ENCODE measurements at places on chromosomes 1 and 21. TPM values are rescaled to one million over a fixed set of nuclear protein-coding genes. Genes with fewer than 3 reads are reported as not detected.

Gene SMIM34
- 0.29 TPM for total RNA-seq

DNA sequence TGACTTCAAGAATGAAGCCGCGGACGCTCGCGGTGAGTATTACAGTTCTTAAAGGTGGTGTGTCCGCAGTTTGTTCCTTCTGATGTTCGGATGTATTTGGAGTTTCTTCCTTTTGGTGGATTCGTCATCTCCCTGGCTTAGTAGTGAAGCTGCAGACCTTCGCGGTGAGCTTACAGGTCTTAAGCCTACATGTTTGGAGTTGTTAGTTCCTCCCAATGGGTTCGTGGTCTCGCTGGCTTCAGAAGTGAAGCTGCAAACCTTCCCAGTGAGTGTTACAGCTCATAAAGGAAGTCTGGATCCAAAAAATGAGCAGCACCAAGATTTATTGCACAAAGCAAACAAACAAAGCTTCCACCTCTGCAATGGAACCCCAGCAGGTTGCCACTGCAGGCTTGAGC, 14.7 kb downstream of the LDLRAD1 start:
- DNase-seq = no peak

DNA sequence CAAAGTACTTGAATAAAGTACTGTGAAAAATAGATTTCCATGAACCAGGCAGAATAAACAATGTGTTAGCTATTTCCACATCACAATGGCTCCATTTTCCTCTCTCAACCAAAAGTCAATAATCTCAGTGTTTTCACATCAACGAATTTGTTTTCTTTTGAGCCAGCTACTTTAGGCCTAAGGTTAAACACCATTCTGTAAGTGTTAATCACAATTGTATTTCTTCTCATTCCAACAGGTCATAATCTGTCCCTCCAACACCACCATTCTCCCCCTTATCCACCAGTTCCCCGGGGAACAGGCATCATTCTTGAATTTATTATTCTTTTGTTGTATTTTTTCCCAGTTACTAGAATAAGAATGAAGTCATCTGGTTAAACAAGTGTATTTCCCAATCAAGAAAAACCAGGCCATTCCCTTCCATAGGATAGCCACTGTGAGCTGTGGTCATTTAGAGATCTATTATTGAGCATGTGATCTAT, 66.2 kb upstream of the PALMD start:
- DNase-seq = no peak

GRCh38 chr1:18045203-18045602, 62.4 kb upstream of the IGSF21 start:
- no peak for DNase-seq

GRCh38 chr1:6157528-6158174, 22.5 kb downstream of the CHD5 start:
- no peak for DNase-seq

Measured in osteoblast (primary cell).